Stimulated activated CD4-positive, alpha-beta T cell treated with anti-CD3 and anti-CD28 coated beads, TNF-alpha, amount 100 ng/mL, for 48 hours (primary cell): ENCODE measurements at places on chromosomes 6 and 20.

GRCh38 chr6:21451546-21452013 lies 142.0 kb upstream of the SOX4 start:
- DNase-seq, result no peak

- DNase-seq, result no peak
These were observed 96.3 kb downstream of the PREX1 start for GRCh38 chr20:48731536-48731935.

GRCh38 chr6:109344226-109344625 lies 38.0 kb downstream of the CD164 start:
- no peak for DNase-seq

DNA sequence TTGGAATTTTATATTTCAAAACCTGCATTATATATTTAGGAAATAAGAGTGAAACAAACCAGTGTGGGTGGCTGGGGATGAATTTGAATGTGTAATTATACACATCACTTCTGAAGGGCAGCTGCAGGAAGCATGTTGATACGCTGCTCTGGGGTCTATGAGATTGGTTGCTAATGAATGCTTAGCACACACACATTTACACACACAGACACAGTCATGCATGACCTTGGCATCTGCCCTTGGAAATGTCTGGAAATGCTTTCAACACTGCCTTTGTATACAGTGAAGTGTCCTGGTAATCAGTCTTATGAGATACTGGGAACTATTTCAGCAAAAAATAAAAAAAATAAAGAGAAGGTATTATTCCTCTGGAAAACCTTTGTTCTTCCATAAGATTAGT lies 83.4 kb downstream of the ELOVL4 start:
- no peak for DNase-seq

DNA sequence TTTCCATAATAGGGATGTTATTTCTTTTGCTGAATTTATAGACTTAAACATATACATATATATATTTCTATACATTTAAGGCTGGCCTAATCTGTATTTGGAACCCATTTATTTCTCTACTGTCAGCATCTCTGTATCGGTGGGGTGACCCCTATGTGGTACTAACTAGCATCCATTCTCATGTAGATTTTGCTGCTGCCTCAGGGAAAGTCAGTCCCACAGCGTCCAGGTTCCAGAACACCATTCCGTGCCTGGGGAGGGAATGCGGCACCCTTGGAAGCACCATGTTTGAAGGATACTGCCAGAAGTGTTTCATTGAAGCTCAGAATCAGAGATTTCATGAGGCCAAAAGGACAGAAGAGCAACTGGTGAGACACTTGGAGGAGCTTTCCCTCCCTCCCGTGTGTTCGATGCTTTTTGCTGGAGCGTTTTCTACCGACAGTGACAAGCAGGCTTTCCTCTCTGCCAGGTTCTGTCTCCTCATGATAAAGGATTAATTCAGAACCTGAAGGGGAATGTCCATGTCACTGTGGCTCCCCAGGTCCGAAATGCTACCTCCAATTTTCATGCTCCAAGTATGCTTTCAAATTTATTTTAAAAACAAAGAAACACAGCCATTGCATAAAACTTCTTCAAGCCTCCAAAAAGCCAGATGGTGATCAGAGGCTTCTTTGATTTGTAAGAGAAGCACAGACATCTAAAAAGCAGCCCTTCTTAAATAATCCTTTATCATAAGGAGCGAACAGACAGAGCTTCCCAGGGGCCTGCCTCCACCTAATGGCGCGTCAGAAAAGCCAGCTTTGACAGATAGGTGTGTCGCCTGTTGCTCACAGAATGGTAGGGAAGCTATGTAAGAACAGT lies 13.1 kb downstream of the TNFAIP3 start:
- no peak for DNase-seq

DNA sequence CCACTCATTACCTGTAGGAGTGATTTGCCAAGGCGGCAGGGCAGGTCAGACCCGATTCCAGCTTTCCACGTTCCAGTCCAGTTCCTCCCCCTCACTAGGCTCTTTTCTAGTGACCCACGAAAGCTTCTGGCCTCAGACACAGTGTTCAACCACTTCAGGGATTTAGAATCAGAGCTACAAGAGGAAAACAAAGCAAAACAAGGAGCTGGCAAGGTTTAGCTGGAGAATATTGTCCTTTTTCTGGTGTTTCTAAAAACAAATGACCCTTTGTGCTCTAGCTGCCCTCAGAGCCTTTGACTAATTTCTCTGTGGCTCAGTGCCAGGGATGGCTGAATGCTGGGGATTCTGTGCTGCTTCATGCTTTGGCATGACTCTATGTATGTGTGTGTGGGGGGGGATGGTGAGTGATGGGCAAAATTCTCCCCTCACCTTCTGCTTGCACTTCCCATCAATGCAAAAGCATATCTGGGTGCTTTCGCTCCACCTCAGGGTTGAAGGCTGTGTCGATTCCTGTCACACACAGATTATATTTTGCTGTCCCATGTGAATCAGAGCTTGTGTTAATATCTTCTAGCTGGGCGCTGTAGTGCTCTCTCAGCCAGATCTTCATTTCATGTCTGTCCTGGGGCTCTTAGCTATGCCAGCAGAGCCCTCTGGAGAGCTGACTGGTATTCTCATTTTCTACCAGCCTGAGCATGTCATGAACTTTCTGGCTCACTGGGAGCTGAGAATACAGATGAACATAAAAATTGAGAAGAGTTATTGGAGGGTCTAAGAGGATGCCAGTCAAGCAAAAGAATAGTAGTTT lies 19.3 kb upstream of the NEDD9 start:
- DNase-seq, result no peak

DNA sequence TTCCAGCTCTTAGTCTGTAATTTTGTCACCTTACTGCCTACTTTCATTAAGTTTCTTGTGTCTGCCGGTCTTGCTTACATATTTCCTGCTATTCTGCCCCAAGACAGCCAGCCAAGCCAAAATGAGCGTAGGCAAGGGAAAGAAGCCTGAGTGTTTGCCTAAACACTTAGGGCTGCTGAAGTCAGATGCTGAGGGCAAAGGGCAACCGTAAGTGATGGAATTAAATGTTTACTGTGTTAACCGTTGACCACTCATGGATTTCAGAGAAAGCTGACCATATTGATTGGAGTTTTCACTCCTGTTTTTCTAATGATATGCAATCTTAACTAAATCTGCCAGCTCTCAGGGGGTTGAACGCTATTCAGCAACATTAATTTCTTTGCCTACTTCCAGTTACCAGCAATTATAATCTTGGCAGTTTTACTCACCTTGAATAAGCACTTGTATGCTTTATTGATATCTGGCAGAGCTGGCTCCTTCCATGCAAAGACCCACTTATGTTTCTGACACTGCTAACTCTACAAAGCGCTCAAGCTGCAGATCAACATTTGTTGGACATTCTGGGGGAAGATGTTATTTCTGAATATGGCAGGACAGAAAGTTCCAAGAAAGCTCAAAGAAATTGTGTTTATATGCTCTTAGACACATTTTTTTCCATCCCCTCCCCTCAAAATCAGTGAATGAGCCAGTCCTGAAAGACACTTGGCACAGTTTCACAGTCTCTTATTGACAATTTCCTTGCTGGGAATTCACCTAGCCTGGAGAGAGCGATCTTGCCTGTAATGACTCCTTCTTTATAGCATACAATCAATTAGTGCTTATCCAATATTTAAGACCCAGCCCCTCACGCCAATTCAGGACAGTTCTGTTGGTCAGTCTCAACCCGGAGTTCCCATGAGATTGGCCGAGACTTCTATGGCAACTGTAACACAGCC lies 183.8 kb downstream of the PLCB1 start:
- DNase-seq, result no peak

GRCh38 chr20:23436681-23437080 lies 2.8 kb upstream of the CSTL1 start:
- no peak for DNase-seq

- DNase-seq, result no peak
These were observed 547.5 kb upstream of the ADGRB3 start for GRCh38 chr6:68087399-68088133.
